Heart right ventricle (tissue), 16 donors: ENCODE measurements at places on chromosomes 3 and 15. TPM values are rescaled to one million over a fixed set of nuclear protein-coding genes. Genes with fewer than 3 reads are reported as not detected.

CIAO2A gene
- 48.9 TPM for total RNA-seq

C2CD4B gene
- total RNA-seq, result 1.3 TPM

ZBTB47 gene
- 103 TPM for total RNA-seq

NTRK3 gene
- total RNA-seq, result 2.4 TPM

RBSN gene
- 19.4 TPM for total RNA-seq

TMEM207 gene
- total RNA-seq, result not detected

GRCh38 chr3:40701016-40701588 is 176.3 kb downstream of the ZNF621 start:
- H3K4me1 ChIP-seq, result no peaks in the 10 kb centered on the region
- no peak for DNase-seq
- no peaks in the 10 kb centered on the region for H3K36me3 ChIP-seq
- H3K27me3 ChIP-seq, result no peaks in the 10 kb centered on the region

- no peaks in the 10 kb centered on the region for H3K27me3 ChIP-seq
- H3K27ac ChIP-seq, result no peak overlapping the region
- no peak overlapping the region for H3K4me3 ChIP-seq
These were observed 174.3 kb downstream of the SMAD6 start for GRCh38 chr15:66876421-66876730.
